ENCODE measurements at places on chromosomes 5 and 9.

GRCh38 chr5:167614294-167615021, 677.0 kb upstream of the WWC1 start:
- DNase-seq: no peak

DNA sequence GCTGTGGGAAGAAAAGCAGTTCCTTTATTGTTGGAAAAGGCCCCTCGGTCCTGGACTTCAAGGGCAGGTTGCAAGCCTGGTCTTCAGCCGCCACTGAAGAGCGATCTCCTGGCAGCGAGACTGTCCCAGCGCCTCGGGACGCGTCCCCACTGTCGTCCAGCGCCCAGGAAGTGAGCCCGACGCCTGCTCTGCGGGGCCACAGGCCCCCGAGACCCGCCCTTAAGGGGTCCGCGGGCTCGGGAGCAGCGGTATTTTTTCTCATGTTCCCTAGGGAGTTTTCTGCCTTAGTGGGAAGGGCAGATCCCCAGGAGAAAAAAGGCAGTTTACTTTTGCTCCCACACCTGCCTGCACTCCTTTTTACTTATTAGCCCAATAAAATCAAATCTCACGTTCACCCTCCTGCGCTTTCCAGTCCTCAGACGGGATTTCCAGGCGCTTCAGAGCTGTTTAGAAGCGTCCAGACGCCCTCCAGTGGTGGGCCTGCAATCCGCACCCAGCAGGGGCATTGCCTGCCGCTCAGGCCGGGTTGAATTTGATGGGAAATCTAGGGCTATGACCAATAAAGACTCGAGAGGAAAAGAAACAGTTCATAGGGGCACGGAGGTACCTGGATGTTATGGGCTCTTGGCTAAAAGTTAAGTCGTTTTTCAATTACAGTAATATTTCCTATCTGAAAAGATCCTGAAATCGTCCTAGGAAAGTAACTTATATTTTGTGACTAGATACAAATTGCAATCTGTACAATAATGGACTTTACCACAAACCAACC, 2.8 kb upstream of the EFNA5 start:
- DNase-seq: peak; percentile 50

DNA sequence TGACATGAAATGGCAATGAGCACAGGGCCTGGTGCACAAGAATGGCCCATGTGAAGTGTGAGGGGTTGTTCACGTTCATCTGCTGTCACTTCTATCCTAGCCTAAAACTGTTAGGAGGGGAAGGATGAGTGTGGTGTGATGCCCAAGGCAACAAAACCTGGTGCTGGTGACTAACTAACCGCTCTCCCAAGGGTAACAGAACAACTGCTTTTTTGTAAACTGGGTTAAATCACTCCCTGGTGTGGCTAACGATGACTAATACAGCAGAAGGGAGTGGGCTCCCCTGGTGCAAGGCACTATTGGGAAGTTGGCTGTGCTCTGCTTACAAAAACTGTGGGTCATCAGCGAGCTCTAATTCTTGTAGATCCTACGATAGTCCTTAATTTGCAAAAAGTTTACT, 103.2 kb upstream of the VCAN start:
- DNase-seq: no peak

- no peak for DNase-seq
Measured at GRCh38 chr5:138033386-138033808, 518 bp upstream of the FAM13B start.

DNA sequence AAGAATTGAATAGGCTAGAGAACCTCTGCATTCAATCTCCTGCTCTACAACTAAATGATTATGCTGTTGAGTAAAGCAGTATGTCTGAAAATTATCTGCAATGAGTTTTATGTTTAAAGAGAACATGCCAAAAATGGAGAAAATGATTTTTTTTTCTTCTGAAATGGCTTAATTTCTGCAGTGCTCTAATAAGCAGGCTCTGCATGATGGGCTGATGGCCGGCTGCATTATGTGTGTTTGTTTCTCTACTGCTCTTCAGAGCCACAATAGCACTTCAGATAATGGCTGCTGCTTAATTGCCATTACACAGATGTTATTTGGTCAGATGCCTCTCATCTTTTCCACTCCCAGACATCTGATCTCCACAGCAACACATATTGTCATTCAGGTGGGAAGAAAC, 286.4 kb upstream of the DMAC1 start:
- no peak for DNase-seq

Data from stimulated activated CD4-positive, alpha-beta T cell treated with anti-CD3 and anti-CD28 coated beads, TNF-alpha, amount 100 ng/mL, for 4 hours (primary cell).